ENCODE measurements at places on chromosomes 1 and 21.

DNA sequence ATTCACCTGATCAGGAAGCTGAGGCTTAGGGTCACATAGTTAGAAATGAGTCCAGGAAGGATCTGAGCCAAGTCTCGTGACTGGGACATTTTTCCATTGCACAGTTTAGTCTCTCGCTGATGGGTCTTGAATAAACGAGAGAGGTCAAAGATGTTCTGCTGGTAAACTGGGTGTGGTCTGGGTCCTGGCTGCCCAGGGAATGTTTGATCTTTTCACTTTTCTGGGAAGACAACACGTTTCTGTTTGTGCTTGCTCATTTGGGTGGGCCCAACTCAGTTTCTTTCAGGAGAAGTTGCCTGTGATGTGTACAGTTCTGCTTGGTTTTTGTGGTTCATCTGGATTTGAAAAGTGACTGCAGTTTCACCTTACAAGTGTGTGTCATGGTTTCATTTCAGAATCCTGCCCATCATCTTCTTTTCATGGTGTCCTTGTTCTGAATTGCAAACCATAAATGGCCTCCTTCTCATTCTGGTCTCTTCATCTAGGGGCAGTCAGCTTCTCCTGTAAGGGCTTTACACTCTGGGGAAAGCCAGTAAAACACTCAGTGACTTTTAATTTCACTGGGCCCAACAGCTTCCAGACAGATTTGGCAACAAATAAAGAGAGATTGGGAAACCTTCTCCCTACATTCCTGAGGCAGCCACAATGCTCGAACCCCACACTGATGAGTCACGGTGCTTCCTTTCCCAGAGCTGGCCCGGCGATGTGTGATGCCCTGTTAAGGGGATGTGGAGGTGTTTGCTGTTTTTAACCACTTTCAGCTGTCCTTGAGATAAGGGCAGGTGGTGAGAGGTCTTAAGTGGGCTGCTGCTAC, 7.2 kb upstream of the TACSTD2 start:
- DNase-seq: peak; percentile 86

DNA sequence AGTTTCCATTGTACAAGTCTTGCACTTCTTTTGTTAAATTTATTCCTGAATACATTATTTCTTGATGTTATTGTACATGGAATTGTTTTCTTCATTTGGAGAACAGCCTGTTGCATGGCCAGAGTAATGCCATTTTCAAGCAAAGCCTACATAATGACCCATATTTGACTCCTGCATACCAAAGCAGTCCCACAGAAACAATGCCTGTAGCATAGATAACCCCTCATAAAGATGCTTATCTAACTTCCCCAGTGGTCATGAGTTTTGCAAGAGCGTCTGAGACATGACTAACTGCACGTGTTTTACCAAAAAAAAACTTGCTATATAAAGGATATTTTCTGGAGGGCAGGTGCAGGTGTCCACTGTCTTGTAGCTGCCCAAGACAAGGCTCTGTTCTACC, 30.3 kb upstream of the RLF start:
- no peak for DNase-seq

DNA sequence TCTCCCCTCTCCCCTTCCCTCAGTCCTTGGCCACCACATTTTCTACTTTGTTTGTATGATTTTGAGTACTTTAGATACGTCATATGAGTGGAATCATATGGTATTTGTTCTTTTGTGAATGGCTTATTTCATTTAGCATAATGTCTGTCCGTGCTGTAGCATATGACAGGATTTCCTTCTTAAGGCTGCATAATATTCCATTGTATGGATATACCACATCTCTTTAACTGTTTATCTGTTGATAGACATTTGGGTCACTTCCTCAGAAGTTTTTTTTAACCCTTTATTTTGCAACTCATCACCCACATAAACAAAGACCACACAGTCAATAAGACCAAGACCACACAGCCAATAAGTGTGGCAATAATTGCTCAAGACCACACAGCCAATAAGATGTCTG, 24.9 kb downstream of the FAM163A start:
- no peak for DNase-seq

GRCh38 chr21:26194811-26195251, 24.3 kb upstream of the APP start:
- DNase-seq: no peak

DNA sequence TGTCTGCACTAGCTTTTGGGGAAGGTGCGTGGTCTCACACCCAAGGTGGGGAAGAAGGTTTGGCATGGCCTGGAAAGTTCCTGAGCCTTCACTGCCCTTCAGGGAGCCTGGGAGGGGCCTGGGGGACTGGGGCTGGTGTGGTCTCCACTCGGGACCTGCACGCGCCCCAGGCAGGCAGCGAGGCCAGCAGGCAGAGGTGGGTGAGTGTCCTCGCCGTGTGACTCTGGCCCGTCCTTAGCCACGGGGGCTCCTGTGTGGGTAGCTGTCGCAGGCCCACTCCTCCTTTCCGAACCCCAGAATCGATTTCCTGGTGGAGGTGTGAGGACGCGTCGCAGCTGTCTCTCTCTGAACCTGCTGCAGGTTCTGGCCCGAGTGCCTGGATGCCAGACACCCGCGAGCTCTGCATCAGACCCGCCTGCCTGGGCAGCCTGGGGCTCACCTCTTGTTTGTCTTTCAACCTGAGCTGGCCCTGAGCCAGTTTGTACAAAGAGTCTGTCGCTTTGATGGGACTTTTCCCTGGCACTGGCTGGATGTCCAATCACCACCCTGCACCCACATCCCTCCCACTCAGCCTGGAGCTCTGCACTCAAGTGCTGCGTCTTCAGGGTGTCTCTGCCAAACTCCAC, 36.0 kb upstream of the SLC19A1 start:
- DNase-seq: no peak

All from AG04449 (cell line).